ENCODE measurements at places on chromosomes 1 and 21.

- DNase-seq, result no peak
Measured at GRCh38 chr1:18932387-18932786, 24.1 kb downstream of the IFFO2 start.

DNA sequence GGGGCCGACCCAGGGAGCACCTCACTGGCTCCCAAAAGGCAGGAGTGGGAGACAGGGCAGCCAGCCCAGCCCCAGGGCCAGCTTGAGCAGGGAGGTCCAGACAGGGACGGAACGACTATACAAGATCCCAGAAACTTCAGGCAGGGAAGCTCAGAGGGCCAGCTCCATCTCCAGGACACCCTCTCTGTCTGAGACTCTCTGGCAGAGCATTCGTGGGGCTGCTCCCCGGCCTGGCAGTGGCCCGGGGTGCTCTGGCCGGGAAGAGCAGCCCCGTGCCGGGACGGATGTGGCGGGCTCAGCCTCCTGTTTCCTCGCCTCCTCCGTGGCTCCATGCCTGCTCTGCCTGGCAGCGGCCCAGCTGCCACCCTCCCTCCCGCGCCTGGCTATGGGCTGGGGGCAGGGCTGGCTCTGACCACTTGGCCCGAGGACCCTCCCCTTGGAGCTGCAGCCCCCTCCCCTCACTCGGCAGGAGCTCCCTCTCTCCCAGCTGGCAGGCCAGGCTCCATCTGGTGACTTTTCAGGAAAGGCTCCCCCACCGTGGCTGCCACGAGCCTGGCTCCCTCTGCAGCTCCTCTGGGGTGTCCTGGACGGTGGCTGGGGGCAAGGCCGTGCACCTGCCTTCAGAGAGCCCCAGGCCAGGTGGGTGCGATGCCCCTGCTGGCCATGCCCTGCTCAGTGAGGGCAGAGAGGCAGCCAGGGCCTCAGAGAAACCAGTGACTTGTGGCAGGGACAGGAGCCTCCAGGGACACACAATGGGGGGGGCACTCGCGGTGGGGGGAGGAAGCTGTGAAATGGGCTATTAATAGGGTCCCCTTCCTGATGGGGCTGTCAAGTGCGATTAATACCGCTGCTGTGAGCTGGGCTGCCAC, 5.6 kb upstream of the PLCH2 start:
- DNase-seq, result no peak

DNA sequence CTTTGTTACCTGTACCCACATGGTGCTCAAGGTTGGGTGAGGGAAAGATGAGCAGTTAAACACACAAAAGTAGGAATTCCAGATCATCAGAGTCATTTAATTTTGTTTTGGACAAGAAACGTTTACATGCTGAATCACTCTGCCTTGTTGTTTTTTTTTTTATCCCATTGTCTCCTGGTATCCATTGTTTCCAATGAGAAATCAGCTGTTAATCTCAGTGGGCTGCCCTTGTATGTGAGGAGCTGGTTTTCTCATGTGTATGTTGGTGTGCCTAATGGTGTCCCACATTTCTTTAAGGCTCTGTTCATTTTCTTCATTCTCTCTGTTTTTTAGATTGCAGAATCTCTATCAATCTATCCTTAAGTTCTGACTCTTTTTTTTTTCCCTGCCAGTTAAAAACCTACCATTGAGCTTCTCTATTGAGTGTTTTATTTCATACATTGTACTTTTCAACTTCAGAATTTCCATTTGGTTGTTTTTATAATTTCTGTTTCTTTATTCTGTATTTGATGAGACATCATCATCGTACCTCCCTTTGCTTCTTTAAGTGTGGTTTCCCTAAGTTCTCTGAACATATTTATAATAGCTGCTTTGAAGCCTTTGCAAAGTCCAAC, 8.8 kb upstream of the OBSCN start:
- no peak for DNase-seq

- no peak for DNase-seq
Measured at GRCh38 chr1:229230893-229231753, 39.8 kb upstream of the RAB4A start.

GRCh38 chr21:32726839-32727686, 750 bp downstream of the SYNJ1 start:
- peak; percentile 58 for DNase-seq

GRCh38 chr21:31346256-31346821, 2.3 kb upstream of the TIAM1 start:
- DNase-seq, result no peak
